SW480 (cell line): ENCODE measurements at places on chromosomes 4 and X.
A peak's percentile ranks its signal among the peaks of the same experiment; 100 is the strongest.

GRCh38 chr4:182325848-182326255 is 82.7 kb downstream of the TENM3 start:
- no peak for DNase-seq

DNA sequence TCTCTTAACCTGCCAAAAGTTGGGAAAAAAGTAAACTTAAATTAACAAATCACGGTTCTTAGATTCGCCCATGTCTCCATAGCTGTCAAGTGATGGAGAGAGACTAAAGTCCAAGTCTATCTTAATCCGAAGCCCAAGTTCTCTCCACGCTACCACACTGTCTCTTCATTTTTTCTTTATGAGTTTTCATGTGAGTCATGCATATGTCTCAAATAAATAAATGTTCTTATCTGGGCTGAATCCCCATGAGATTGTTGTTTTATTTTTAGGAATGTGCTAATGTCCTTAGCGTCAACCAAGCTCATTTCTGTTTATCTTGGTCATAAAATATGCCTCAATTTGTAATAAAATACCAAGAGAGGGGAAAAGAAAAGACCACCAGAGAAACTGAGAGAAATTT is 169.3 kb downstream of the RCHY1 start:
- no peak for DNase-seq

GRCh38 chrX:623599-624315 is 6.8 kb upstream of the SHOX start:
- DNase-seq = no peak

DNA sequence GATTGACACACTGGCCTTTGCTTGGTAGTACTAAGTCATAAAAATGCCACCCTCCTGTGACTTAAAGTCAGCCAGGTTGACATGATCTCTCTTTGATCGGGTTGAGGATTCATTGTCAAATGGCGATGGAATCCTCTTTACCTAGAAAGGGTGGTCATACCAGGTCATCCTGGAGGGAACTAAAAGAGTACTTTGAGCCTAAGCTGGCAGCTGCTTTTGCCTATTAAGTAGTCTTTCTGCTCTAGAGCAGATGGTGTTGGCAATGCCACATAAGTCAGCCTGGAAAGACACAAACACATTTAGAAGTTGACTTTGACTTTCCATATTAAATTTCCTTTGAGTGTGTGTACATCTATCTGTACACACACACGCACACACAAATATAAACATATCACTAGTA is 39.2 kb upstream of the C4orf54 start:
- DNase-seq = no peak

DNA sequence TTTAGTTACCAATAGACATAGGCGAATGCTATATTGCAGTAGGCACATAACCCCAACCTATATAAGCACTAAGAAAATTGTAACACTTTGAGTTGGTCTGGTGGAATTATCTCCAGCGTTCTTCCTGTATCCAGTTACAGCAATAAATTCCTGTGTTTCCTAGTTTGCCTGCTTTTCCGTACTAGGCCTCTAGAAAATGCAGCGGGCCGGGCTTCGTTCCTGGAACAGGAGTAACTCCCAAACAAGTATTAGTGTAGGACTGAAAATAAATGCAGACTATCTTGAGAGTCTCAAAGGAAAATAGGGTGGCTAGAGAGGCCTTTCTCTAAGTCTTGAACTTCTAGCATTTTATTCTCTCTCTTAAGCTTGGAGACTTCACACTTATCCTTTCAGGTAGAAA is 159.8 kb downstream of the OR13H1 start:
- no peak for DNase-seq

GRCh38 chrX:105315248-105315647 is 94.8 kb upstream of the TEX13A start:
- DNase-seq = no peak

- no peak for DNase-seq
Observed at GRCh38 chrX:115913575-115913974, 257.0 kb upstream of the AGTR2 start.

GRCh38 chr4:67658302-67658701 is 42.7 kb downstream of the UBA6 start:
- no peak for DNase-seq

DNA sequence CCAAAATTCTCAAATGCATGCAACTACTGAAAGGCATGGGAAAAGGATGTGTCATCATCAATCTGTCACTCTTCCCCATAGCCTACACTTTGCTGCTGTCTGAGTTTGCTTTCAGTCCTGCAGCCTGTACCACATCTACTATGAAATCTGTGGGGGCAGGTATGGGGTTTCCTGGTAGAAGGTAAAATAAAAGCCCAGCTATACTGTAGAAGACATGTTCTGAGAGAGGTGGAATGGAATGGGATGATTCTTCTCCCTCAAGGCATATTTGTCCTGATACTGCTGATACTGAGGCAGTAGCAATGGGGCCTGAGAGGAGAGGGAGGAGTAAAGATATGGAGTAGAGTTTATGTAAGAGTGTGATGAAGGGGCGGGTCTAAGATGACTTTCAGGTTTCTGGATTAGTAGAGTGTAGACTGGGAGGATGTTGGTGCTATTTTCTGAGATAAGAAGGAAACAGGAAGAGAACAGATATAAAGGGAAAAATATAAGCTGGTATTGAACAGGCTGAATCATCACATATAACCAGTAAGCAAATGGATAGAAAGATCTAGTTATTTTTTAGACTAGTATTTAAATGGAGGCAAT is 38.7 kb upstream of the GYPA start:
- no peak for DNase-seq

DNA sequence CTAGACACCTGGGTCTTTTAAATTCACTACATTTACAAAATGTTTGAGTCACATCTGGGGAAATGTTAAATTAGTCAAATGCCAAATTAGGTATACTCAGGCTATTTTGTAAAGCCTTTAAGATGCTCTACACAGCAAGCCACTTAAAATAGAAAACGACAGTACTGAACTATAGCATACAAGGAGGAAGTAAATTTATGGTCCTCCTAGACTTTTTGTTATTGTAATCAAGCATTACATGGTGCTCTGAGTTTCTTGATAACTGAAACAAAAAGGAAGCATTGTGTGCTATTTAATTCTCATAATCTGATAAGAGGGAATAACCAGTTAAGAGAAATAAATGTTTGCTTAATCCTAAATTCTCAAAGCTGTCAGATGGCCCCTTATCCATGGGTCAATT is 46.2 kb downstream of the SLC9A7 start:
- no peak for DNase-seq

- no peak for DNase-seq
Observed at GRCh38 chr4:13794819-13795565, 167.5 kb upstream of the BOD1L1 start.

GRCh38 chr4:19650903-19651864 is 600.5 kb upstream of the SLIT2 start:
- DNase-seq = no peak

DNA sequence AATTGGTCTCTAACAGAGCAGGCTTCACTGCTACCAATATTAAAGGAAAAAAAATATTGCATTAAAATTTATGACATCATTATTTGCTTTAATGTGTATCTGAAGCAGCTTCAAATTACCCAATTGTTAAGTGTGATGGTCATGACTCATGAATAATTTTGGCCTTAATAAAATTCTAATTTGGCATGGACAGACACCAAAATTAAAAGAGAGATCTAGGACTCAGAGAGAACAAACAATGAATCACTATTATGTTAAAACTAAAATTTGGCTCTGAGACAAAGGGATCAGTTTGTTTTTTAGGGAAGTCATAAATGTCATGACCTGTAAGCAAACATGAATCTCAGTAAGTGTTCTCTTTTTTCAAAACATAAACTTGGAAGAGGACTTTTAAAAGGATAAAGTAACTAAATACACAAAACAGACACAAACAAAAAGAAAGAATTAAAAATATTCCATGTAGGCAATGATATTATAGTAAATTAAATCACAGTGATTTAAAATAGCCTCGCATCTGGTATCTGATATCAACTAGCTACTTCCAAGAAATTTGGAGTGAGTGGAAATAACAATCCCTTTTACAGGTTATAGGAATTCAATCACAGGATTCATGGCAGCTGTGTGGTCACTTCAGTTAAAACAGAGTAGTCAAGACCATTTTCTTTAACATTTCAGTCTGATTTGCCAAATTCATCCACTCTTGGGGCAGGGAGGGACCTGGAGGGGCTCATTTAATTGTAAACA is 11.6 kb downstream of the VEGFC start:
- no peak for DNase-seq

GRCh38 chr4:79882806-79883205 is 190.2 kb downstream of the ANTXR2 start:
- no peak for DNase-seq

- no peak for DNase-seq
Observed at GRCh38 chrX:122666601-122667000, 517.5 kb upstream of the GRIA3 start.

- DNase-seq = no peak
Observed at GRCh38 chr4:55762819-55763218, 56.8 kb upstream of the EXOC1L start.

- DNase-seq = no peak
Observed at GRCh38 chrX:137549073-137549472, 16.9 kb upstream of the ZIC3 start.

- DNase-seq = no peak
Observed at GRCh38 chr4:53497487-53498244, 93.6 kb downstream of the LNX1 start.

GRCh38 chrX:23900220-23900797 is 7.4 kb downstream of the APOO start:
- DNase-seq = no peak

- no peak for DNase-seq
Observed at GRCh38 chr4:6125103-6125651, 75.2 kb downstream of the JAKMIP1 start.

- DNase-seq = peak; percentile 31
Observed at GRCh38 chrX:123525123-123525725, 207.6 kb downstream of the THOC2 start.

- DNase-seq = no peak
Observed at GRCh38 chr4:143291314-143291713, 45.4 kb upstream of the GAB1 start.

DNA sequence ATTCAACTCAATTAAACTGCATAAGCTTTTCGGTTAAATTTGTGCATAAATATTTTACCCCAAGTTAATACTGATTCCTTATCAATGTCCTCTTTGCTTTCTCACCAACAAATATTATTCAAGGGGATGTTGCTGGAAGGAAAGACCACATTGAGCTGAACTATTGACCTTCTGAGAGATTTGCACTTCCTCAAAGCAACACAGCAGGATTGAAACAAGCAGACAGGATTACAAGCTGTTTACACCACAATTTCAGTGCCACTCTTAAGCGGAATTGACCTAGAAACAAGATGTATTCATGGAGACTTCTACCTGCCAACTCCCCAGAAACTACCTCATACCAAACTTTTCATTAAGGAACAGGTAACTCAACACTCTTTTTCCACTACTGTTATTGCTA is 96.5 kb upstream of the DUSP21 start:
- DNase-seq = no peak

DNA sequence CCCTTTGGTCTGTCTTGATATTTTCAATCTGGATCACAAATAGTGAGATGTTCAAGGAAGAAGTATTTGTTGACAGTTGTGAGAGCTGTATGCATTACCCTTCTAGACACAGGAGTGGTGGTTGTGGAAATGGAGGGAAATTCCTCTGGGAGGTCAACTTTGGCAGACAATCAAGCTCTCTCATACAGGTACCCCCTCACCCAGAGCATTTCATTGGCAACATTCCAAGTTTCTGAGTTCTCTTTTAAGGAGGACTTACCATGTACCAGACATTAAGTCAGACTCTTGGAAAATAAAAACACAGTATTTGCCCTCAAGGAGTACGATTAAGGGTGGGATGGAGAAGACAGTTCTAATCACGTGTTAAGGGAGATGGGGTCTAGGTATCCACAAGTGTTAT is 45.3 kb downstream of the KLHL15 start:
- no peak for DNase-seq

DNA sequence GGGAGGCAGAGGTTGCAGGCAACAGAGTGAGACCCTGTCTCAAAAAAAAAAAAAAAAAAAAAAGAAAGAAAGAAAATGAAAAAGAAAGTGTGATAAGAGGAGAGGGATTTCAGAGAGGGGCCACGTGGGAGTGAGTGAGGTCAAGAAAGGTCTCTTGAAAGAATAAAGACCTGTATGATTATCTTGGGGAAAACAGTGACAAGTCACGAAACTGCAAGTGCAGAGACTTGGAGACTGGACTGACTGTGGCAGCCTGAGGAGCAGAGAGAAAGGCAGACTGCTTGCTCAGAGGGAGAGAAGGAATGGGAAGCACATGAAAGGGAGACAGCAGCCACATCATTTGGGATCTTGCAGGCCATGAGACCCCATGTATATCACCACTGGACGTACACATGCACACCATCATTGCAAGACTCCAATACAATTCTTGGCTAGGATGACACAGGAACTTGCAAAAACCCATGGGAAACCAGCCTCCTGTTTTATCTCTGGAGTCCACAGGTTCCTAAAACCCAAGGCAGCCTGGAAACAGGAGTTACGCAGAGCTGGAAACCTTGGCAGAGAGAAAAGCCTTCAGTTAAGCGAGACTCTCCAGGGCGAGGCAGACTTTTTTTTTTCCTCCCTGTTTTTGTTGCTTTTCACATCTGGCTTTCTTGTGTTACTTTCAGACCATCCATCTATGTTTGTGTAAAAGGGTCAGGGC is 207.0 kb upstream of the TBL1X start:
- DNase-seq = no peak

- DNase-seq = peak; percentile 65
Observed at GRCh38 chr4:39823191-39823590, 125.3 kb downstream of the UBE2K start.

DNA sequence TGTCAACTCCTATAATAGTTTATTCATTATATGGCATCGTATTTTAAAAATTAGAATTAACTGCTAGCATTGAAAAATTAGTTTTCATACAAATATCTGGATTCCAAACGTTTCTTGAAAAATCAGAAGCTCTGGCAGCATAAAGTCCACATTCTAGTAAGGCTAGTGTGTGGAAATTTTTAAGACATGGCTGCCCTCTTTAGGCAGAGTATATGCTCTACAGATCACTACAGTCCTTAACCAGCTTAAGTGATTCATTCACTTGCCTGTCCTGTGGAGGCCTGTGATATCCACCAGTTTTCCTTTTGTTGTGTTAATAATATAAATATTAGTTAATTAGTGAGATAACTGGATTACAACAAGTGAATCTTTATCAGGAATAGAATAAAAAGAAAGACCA is 287.2 kb downstream of the OPHN1 start:
- peak; percentile 36 for DNase-seq

- DNase-seq = no peak
Observed at GRCh38 chrX:129000018-129000417, 523.3 kb downstream of the SMARCA1 start.

DNA sequence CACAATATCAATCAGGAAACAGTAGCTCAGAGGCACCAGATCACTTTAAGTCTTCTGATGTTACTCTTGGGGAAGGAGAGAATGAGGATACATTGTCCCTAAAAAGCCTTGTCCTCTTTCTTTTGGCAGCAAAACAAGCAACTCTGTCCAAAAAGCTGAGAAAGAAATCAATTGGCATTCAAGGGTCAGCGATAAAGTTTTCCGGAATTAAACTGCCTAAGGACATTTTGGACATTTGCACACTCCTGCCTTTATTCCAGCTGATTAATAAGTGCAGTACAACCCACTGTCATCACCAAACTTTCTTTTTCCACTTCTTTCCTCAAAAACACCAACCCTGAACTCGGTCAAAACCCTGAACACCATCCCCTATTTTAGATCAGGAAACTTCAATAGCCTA is 85.8 kb upstream of the FAM9A start:
- DNase-seq = no peak
